Activated CD4-positive, alpha-beta T cell treated with anti-CD3 and anti-CD28 coated beads, Interleukin-2, amount 10 ng/mL, durations not matched to agents 7 days and 5 days (primary cell): ENCODE measurements at places on chromosomes 5 and 9.

DNA sequence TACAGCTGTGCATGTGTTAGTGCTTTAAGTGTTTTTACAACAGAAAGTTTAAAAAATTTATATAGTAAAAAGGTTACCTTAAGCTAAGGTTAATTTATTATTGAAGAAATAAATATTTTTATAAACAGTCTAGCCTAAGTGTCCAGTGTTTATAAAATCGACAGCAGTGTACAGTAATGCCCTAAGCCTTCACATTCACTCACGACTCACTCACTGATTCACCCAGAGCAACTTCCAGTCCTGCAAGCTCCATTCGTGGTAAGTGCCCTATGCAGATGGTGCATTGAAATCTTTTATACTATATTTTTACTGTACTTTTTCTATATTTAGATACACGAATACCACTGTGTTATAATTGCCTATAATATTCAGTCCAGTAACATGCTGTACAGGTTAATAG lies 159.1 kb downstream of the ROR2 start:
- no peak for DNase-seq
- H3K36me3 ChIP-seq, result no peaks in the 10 kb centered on the region
- H3K27me3 ChIP-seq, result peaks cover 12% of the 10 kb centered on the region
- H3K4me1 ChIP-seq, result no peaks in the 10 kb centered on the region

DNA sequence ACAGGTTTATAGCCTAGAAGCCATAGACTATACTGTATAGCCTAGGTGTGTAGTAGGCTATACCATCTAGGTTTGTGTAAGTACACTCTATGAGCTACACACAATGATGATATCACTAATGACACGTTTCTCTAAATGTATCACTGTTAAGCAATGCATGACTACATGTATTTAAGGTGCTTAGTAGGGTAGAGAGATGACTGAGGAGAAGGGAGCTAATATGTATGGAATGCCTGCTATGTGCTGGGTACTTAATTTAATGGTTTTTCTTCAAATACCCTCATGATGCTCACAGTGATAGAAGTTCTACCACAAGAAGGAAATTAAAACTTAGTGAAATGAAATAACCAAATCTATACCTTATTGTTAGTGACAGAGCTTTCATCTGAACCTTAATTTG lies 1785.5 kb downstream of the EFNA5 start:
- no peaks in the 10 kb centered on the region for H3K27me3 ChIP-seq
- no peak for DNase-seq
- no peak overlapping the region for H3K4me3 ChIP-seq
- H3K36me3 ChIP-seq, result no peaks in the 10 kb centered on the region
- H3K27ac ChIP-seq, result no peak overlapping the region
- H3K4me1 ChIP-seq, result no peaks in the 10 kb centered on the region

DNA sequence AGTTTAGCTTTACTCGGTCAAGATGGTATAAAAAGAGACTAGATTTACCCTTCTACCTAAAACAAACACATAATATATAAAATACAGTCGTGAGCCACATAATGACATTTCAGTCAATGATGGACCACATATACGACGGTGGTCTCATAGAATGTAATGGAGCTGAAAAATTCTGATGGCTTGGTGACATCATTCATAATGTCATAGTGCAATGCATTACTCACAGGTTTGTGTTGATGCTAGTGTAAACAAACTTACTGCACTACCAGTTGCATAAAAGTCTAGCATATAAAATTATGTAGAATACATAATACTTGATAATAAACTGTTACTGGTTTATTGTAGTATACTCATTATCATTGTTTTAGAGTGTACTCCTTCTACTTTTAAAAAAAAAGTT lies 115.9 kb upstream of the GDNF start:
- no peak for DNase-seq
- H3K27ac ChIP-seq, result no peak overlapping the region
- no peaks in the 10 kb centered on the region for H3K27me3 ChIP-seq
- no peak overlapping the region for H3K4me3 ChIP-seq
- H3K4me1 ChIP-seq, result no peaks in the 10 kb centered on the region

DNA sequence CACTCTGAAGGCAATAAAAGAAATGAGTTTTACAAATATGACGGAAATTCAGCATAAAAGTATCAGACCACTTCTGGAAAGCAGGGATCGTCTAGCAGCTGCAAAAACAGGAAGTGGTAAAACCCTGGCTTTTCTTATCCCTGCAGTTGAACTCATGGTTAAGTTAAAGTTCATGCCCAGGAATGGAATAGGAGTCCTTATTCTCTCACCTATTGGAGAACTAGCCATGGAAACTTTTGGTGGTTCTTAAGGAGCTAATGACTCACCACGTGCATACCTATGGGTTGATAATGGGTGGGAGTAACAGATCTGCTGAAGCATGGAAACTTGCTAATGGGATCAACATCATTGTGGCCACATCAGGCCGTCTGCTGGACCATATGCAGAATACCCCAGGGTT lies 93.5 kb upstream of the RGMB start:
- no peak overlapping the region for H3K4me3 ChIP-seq
- no peak overlapping the region for H3K27ac ChIP-seq
- no peaks in the 10 kb centered on the region for H3K4me1 ChIP-seq
- H3K36me3 ChIP-seq, result no peaks in the 10 kb centered on the region

- H3K4me3 ChIP-seq, result no peak overlapping the region
- H3K27me3 ChIP-seq, result no peaks in the 10 kb centered on the region
- no peak overlapping the region for H3K27ac ChIP-seq
- no peak for DNase-seq
- H3K36me3 ChIP-seq, result no peaks in the 10 kb centered on the region
- H3K4me1 ChIP-seq, result no peaks in the 10 kb centered on the region
Observed at GRCh38 chr5:60295423-60295822, 401.9 kb upstream of the PDE4D start.

GRCh38 chr5:147234825-147235635 lies at the start of gene STK32A:
STK32A (plus strand) TSS chr5:147235026; CDS start chr5:147239635, 4,609 bp downstream.
- no peaks in the 10 kb centered on the region for H3K36me3 ChIP-seq
- H3K4me1 ChIP-seq, result peaks cover 2% of the 10 kb centered on the region
- no peak for DNase-seq
- H3K27ac ChIP-seq, result no peak within 1 kb of the TSS

DNA sequence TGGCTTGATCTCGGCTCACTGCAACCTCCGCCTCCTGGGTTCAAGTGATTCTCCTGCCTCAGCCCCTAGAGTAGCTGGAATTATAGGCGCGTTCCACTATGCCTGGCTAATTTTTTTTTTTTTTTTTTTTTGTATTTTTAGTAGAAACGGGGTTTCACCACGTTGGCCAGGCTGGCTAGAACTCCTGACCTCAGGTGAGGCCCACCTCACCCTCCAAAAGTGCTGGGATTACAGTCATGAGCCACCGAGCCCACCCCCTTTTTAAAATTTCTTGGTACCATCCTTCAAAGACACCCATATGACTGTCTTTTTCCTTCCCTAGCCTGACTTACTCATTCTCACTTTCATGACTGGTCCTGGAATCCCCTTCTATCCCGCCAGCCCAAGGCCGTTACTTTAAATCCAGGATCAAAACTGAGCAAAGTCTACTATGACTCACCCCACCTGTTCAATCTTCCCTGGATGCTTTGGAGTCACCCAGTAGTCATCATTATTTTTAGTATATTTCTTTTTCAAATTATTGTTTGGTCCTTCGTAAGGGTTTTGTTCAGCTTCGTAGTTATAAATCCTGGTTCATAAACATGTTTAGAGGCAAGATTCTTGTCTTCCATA lies 1.2 kb upstream of the TBCA start:
- H3K4me3 ChIP-seq, result no peak overlapping the region
- no peaks in the 10 kb centered on the region for H3K27me3 ChIP-seq
- no peak for DNase-seq
- no peak overlapping the region for H3K27ac ChIP-seq
- peaks cover 17% of the 10 kb centered on the region for H3K36me3 ChIP-seq

- no peaks in the 10 kb centered on the region for H3K4me1 ChIP-seq
- DNase-seq, result no peak
- H3K4me3 ChIP-seq, result no peak overlapping the region
- H3K27ac ChIP-seq, result no peak overlapping the region
Observed at GRCh38 chr9:81999806-82000205, 11.2 kb downstream of the SPATA31D1 start.

DNA sequence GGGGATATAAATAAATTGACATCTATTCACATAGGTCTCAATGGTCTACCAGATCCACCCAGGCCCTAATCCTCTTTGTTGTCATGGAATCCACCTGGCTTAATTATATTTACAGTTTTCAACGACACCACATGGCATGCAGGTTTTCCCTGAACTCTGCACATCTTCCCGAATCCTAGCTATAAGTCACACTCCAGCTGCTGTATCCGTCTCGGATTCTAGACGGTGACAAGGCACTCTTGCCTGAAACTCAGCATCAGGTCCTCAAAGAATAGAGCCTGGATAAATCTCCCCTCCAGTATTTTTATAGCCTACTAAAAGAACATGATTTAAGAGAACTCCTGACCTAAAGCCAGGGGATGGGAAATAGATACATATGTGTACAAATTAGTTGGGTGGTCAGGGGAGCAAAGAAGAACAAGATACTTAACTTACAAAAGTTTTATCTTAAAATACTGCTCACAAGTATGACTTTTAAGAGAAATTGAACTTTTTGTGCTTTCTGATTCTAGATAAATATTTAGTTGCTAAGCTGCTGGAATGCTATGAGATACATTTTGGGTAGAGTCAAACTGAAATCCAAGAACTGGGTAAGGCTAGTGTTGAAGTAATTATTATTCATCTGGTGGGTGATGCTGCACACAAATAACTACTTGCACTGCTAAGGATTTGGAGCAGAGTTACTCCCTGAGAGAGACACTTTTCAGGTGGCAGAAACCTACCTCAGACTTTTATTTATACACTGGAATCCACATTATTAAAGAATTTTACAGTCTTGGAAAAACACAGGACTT lies 187.3 kb downstream of the EFNA5 start:
- DNase-seq, result no peak
- H3K27ac ChIP-seq, result no peak overlapping the region
- peaks cover 13% of the 10 kb centered on the region for H3K27me3 ChIP-seq
- peaks cover 24% of the 10 kb centered on the region for H3K4me1 ChIP-seq
- peaks cover 9% of the 10 kb centered on the region for H3K36me3 ChIP-seq

DNA sequence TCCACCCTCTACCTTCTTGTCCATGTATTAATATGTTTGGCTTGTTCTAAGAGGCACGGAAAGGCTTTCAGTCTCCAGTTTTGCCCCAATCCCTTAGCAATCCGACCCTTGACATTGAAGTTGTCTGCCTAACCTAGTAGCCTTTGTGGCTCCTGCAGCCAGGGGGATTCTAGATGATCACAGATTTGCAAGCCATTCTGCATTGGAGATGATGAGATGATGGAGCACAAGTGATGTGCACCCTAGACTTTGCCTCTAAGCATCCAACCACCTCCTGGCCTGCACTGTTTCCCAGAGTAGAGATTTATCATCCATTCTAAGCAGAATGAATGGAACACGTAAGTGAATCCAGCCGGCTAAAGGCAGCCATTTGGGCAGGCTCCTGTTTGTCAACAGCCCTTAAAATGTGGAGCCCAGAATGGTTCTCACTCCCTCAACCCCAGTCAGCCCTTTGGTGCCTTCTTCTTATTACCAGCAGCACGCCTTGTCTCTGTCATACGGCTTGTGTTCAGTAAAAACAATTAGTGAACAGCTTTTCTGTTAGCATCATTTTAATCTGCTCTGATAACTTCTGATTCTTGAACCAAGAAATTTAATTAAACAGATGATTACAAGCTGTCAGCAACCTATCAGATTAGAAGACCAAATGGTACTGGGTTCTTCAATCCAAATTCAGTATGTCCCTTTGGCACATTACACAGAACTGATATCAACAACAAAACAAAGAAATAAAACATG lies 5.7 kb upstream of the TRAF1 start:
- no peak for DNase-seq
- H3K27me3 ChIP-seq, result no peaks in the 10 kb centered on the region
- H3K36me3 ChIP-seq, result peaks cover 14% of the 10 kb centered on the region
- peaks cover 88% of the 10 kb centered on the region for H3K4me1 ChIP-seq

DNA sequence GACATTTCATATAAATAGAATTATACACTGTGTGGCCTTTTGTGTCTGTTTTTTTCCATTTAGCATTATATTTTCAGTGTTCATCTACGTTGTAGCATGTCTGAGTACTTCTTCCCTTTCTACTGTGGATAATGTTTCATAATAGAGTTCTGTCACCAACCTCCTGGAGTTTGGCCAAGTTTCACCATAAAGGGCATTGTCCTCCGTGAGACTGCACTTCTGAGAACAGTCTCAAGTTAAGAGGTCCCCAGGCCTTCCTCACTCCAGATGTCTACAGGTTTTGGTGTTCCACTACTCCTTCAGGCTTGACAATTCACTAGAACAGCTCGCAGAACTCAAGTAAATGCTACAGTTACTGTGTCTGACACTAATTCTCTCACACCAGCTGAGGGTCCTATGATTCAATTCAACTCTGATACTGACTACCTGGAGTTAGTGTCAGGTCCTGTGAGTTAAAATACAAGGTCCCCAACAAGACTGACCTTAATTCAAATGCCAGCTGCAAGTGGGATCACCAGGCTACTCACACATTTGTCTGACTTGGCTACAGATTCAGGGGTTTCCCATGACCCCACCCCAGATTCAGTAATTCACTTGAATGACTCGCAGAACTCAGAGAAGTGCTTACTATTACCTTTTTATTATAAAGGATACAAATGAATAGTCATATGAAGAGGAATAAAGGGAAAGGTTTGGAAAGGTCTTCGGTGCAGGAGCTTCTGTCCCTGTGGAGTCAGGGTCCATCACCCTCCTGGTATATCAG lies 31.1 kb downstream of the SLC35A4 start:
- peaks cover 5% of the 10 kb centered on the region for H3K4me1 ChIP-seq
- H3K27ac ChIP-seq, result no peak overlapping the region
- no peaks in the 10 kb centered on the region for H3K36me3 ChIP-seq
- no peak for DNase-seq
- H3K4me3 ChIP-seq, result no peak overlapping the region
- H3K27me3 ChIP-seq, result no peaks in the 10 kb centered on the region

- H3K27ac ChIP-seq, result no peak overlapping the region
- DNase-seq, result no peak
- no peaks in the 10 kb centered on the region for H3K27me3 ChIP-seq
- no peaks in the 10 kb centered on the region for H3K36me3 ChIP-seq
- H3K4me1 ChIP-seq, result peaks cover 13% of the 10 kb centered on the region
Observed at GRCh38 chr9:137382444-137383080, 40.4 kb downstream of the EXD3 start.
